ENCODE measurements at places on chromosomes 7 and 10. TPM values are rescaled to one million over a fixed set of nuclear protein-coding genes. Genes with fewer than 3 reads are reported as not detected.

The GLI3 gene
- 126 TPM for total RNA-seq

The TLX1 gene
- total RNA-seq, result not detected

The BMS1 gene
- total RNA-seq, result 21.8 TPM

DNA sequence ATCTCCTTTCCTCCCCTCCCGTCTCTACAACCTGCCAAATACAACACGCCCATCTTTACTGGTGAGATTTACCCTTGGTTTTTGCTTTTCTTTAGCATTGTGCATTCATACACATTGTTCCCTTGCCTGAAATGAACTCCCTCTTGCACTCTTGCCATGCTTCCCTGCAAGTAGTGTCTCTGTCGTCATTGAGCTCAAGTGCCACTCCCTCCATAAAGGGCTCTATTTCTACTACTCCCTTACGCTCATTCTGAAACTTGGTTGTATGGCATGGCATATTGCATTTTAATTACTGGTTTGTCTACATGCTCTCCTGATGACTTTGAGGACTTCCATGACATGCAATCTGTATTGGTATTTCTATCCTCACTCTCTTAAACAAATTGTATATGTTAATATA is 242.7 kb downstream of the THSD7A start:
- no peak for DNase-seq

GRCh38 chr7:158827411-158828132 is 1.7 kb downstream of the ESYT2 start:
- no peak for DNase-seq

- DNase-seq, result no peak
Observed at GRCh38 chr10:76388321-76389023, 957.0 kb downstream of the LRMDA start.

GRCh38 chr7:156816943-156817572 is 75.9 kb downstream of the LMBR1 start:
- DNase-seq, result no peak

Measured in mesothelial cell of epicardium (in vitro differentiated cells).